ENCODE measurements at places on chromosomes 16 and 17.

- no peak for DNase-seq
Observed at GRCh38 chr17:61337290-61337689, 62.4 kb upstream of the TBX2 start.

DNA sequence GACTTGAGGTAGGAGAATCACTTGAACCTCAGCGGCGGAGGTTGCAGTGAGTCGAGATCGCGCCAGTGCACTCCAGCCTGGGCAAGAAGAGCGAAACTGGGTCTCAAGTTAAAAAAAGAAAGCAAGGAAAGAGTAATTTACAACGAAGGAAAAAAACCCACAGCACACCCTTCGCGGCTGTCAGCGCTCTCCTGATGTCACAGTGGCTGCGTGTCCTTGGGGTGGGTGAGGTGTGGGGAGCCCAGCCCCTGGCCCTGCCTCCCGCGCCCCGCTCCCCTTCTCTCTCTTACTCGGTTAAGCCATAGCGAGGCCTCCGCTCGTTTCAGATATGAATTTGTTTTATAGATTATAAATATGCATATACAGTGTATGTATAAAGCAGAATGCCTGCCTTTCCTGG lies 740 bp upstream of the JPT2 start:
- DNase-seq = no peak

- no peak for DNase-seq
Observed at GRCh38 chr17:19812407-19812806, 55.3 kb downstream of the ULK2 start.

DNA sequence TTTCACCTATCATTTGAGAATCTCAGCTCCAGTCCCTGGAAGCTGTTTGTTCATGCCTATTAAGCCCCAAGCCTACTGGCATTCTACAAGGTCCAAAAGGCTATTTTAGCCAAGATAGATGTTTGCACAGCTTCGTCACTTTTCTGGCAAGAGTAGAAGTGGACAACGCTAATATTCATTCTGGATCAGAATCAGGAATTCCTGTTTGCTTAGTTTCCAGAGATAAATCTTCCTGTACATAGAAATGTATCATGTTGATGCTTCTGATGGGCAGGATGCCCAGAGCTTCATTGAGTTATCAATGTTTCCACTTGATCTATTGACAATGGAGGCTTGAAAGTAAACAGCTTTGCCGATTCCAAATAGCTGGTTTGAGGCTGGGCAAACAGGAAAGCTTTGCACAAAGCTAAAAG lies 260.7 kb upstream of the CA10 start:
- DNase-seq = no peak

GRCh38 chr16:19517424-19518089 lies 4.3 kb downstream of the GDE1 start:
- no peak for DNase-seq

DNA sequence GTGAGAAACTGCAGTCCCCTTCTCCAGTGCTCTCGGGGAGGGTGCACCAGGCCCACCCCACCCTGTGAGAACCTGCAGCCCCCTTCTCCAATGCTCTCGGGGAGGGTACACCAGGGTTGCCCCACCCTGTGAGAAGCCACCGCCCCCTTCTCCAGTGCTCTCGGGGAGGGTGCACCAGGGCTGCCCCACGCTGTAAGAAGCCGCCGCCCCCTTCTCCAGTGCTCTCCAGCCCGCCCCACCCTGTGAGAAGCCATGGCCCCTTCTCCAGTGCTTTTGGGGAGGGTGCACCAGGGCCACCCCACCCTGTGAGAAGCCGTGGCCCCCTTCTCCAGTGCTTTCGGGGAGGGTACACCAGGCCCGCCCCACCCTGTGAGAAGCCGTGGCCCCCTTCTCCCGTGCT lies 12.1 kb downstream of the SPATA33 start:
- DNase-seq = no peak

DNA sequence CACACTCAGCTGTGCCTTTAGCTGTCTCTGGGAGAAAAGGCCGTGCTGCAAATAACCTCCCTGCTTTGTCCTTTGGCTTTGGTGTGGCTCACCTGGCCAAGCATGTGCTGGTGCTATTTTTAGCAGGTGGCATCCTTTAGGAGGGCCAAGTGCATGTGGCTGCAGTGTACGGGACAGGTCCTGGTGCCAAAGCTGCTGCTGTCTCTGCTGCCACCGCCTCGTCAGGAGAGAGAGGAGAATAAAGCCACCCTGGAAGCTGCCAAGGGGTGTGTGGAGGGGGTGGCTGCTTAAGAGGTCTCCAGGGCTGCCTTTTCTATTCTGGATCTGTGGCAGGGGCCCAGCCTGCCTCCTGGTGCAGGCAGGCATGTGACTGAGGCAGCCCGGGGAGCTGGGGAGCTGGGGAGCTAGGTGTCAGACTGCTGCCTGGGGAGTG lies 6.2 kb downstream of the AKAP1 start:
- DNase-seq = no peak

DNA sequence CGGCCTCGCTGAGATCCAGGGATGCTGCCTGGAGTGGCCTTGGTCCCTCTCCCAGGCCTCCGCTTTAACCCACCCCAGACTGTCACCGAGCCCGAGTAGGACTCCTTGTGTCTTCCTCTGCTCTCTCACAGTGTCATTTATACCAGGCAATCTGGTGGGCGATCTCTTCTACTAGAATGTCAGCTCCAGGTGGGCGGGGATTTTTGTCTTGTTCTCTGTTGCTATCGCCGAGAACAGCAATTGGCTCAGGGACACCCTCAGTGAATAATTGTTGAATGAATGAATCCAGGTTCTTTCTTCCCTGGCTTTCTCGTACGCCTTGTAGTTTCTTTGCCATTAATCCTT lies 591 bp downstream of the DHX38 start:
- DNase-seq = no peak

- DNase-seq = no peak
Observed at GRCh38 chr17:46126840-46127239, 66.4 kb downstream of the KANSL1 start.

DNA sequence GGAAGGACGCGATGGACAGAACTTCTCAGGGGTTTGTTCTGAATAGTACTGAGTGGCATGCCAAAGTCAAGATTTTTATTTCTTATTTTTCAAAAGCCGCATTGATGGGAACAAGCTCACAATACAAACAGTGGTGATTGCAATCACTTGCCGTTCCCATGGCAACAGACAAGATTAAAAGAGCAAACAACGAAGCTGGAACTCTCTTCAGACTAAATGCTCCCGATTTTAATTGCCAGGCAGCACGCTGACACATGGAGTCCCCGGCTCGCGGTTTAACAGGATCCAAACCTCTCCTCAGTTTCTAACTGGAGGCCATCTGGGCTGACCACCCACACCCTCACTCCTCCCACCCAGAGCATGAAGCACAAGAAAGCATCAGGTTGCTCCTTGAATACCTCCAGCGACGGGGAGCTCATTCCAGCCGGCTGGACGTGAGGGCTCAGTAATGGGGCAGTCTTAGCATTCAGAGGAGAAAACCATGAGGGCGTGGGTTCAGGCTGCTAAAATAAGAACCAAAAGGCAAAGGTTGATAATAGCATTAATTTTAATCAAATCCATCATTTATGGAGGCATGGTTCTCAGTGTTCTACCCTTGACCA lies 41.5 kb downstream of the AIPL1 start:
- no peak for DNase-seq

GRCh38 chr17:80639658-80640057 lies 95.0 kb downstream of the RPTOR start:
- DNase-seq = no peak

DNA sequence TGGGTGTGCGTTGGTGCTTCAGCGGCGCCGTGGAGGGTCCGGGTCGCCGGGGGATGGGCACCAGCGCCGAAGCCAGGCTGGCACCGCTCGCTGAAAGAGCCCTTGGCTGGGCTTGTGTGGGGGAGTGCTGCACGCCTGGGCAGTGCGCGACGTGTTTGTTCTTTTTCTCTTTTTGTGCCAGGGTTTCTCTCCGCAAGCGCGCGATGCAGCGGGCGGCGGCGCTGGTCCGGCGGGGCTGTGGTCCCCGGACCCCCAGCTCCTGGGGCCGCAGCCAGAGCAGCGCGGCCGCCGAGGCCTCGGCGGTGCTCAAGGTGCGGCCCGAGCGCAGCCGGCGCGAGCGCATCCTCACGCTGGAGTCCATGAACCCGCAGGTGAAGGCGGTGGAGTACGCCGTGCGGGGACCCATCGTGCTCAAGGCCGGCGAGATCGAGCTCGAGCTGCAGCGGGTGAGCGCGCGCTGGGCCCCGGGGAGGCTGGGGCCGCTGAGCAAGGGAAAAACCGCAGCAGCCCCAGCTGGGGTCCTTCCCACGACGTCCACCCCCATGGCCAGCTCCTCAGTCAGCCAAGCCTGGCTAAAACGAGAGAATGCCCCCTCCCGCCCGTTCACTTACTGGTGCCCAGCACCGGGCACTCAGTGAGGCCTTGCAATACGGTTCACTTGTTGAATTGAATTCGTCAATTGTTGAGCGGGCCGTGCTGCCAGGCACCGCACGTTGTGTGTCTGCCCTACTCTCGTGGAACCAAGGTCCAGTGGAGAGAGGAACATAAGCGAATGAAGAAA lies 541 bp downstream of the GPT2 start:
- peak; percentile 50 for DNase-seq

- DNase-seq = no peak
Observed at GRCh38 chr16:26697807-26698206, 368.9 kb upstream of the C16orf82 start.

- no peak for DNase-seq
Observed at GRCh38 chr16:86762095-86762494, 183.7 kb downstream of the FOXL1 start.

DNA sequence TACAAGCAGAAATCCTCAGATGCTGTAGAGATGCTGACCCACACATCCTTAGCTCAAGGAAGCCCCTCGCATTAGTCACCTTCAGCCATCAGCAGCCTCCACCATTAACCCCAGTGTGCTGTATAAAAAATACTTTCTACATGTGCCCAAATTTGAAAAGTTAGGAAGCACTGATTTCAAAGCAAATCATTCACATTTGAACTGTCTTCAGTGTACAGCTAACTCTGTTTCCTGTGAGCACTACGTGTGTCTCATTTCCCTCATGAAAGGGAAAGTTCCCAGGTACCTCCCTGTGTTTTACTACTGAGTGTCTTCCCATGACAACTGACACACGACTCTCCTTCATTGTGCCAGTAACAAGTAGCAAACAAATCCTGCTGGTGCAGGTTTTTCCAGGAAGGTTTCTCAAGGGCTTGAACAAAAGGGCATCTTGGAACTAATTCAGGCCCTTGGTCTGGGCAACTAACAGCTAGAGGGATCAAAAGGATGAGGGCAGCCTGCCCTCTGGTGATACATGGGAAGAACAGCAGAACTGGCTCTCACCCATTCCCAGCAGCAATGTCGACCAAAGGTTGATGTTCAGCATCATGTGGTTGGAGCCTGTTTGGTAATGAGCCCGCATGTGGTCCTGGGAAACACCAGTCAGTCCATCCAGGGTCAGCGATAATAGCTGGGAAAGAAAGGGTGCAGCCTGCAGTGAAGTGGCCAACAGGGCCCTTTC lies 4.0 kb downstream of the SLC35B1 start:
- DNase-seq = no peak

DNA sequence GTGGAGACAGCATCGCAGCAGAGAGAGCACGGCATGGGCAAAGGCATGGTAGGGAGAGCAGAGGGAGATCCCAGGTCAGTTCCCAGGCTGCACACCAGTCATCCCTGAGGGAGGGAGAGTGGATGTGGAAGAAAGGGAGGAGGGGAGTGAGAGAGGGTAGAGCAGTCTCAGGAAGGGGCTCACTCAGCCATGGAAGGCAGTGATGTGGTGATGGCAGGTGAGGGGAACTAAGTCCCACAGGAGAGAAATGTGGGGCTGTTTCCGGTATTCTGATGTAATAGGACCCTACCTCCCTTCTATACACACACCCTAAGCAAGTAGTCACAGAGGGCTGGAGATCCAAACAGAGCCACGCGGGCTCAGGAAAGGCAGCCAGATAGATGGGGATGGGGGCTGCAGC lies 500.3 kb upstream of the CDH11 start:
- DNase-seq = no peak

DNA sequence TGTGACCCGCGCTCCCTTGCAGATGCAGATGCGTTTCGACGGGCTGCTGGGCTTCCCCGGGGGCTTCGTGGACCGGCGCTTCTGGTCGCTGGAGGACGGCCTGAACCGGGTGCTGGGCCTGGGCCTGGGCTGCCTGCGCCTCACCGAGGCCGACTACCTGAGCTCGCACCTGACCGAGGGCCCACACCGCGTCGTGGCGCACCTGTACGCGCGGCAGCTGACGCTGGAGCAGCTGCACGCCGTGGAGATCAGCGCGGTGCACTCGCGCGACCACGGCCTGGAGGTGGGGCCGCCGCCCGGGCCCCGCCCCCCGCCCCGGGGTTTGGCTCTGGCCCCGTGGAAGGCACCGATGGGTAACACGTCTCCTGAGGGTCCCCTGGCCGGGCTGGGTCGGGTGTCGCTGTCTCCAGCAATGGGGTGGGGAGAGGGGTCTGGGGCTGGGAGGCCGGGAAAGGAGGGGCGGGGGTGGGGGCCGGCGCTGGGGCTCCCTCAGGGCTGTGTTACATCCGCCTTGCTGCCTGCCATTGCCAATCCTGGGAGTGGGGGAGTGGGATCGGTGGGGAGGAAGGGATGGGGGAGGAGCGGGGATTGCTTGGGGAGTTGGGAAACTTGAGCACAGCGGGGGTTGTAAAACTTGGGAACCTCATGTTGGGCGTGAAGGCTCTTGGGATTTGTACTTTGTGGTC lies 737 bp downstream of the NUDT16L1 start:
- DNase-seq = peak; percentile 68

GRCh38 chr17:50394711-50395110 lies 2.6 kb downstream of the LRRC59 start:
- DNase-seq = no peak

- DNase-seq = peak; percentile 23
Observed at GRCh38 chr17:19384723-19385391, 2.1 kb downstream of the MFAP4 start.
